ENCODE measurements at places on chromosomes 5 and 9. TPM values are rescaled to one million over a fixed set of nuclear protein-coding genes. Genes with fewer than 3 reads are reported as not detected.

- DNase-seq = peak; percentile 74
Measured at GRCh38 chr9:120303519-120303918, 276.4 kb downstream of the CDK5RAP2 start.

- DNase-seq = no peak
Measured at GRCh38 chr5:139733698-139734538, 61.7 kb upstream of the PSD2 start.

DNA sequence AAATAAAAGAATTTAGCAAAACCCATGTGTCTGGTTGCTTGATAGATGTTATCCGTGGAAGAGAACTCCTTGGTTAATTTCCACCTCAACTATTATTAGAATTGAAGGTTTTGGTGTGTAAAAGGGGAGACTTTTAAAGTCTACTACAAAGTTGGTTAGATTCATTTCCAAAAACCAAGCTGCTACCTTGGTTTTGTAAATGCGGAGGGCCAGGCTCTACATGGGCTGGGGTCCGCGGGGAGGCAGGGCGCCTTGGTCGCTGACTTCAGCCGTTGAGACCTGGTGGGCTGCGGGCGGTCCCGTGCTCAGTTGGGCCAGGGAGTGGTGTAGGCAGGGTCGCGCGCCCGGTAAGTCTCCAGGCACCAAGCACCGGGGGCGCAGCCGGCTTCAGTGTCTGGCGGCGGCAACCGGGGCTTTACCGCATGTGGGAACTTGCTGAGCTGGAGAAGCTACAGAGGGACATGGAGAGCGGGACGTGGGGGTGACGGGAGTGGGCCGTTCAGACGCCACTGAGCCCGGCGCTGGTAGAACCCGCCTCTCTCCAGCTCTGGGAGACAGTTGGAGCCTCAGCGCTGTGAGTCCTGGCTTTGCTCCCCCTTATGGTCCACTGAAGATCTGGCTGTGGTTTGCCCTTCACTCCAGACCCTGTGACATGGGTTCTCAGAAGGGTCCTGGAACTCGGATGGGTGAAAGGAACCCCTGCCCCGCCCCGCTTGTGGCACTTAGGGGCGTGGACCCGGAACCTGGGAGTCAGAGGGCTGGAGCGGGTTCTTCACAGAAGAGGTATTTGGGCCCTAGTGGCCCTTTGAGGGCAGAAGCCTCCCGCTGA lies 11.8 kb downstream of the NR2F1 start:
- DNase-seq = no peak

GRCh38 chr9:89779405-89780203 lies 174.8 kb downstream of the GADD45G start:
- DNase-seq = no peak

GRCh38 chr5:6556089-6556801 lies 76.6 kb downstream of the NSUN2 start:
- peak; percentile 58 for DNase-seq

GRCh38 chr5:94217745-94218144 lies 400.7 kb downstream of the KIAA0825 start:
- DNase-seq = no peak

The FOXI1 gene
- total RNA-seq = not detected
